ENCODE measurements at places on chromosomes 13 and 19.

- DNase-seq, result no peak
Observed at GRCh38 chr13:112969692-112970338, 801 bp downstream of the MCF2L start.

GRCh38 chr13:89925107-89925506 lies 1422.4 kb upstream of the MIR17HG start:
- DNase-seq, result peak; percentile 5

- peak; percentile 94 for DNase-seq
Observed at GRCh38 chr19:45354241-45354842, 13.8 kb downstream of the KLC3 start.

GRCh38 chr19:38650911-38651584 lies 3.6 kb downstream of the ACTN4 start:
- no peak for DNase-seq

DNA sequence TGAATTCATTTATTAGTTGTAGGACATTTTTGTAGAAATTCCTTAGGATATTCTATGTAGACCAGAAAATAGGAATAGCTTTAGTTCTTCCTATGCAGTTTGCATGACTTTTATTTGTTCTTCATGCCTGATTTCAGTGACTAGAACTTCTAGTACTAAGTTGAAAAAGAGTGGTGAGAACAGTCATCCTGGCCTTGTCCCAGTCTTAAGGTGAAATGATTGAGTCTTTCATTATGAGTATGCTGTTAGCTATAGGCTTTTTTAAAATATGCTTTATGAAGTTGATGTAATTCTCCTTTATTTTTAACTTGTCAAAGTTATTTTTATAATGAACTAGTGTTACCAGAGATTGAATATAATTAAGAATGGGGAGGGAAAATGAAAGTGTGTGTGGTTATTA lies 690.1 kb upstream of the KLHL1 start:
- no peak for DNase-seq

DNA sequence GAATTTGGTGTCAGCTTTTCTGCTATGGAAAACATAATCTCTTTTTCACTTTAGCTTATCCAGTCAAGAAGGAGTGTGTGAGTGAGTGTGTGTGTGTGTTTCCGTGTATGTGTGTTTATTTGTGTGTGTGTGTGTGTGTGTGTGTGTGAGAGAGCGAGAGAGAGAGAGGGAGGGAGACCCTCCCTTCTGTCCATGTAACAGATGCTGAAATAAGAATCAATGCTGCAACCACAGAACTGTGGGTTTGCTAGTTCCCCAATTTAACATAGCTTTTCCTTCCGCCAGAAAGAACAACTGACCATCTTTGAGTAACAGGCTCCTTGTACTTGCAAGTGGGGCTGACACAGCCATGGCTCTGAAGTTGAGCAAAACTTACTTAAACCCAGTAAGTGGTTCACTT lies 5.2 kb downstream of the LCP1 start:
- DNase-seq, result peak; percentile 72

- peak; percentile 68 for DNase-seq
Observed at GRCh38 chr19:51467864-51468544, 9.8 kb upstream of the SIGLEC8 start.

DNA sequence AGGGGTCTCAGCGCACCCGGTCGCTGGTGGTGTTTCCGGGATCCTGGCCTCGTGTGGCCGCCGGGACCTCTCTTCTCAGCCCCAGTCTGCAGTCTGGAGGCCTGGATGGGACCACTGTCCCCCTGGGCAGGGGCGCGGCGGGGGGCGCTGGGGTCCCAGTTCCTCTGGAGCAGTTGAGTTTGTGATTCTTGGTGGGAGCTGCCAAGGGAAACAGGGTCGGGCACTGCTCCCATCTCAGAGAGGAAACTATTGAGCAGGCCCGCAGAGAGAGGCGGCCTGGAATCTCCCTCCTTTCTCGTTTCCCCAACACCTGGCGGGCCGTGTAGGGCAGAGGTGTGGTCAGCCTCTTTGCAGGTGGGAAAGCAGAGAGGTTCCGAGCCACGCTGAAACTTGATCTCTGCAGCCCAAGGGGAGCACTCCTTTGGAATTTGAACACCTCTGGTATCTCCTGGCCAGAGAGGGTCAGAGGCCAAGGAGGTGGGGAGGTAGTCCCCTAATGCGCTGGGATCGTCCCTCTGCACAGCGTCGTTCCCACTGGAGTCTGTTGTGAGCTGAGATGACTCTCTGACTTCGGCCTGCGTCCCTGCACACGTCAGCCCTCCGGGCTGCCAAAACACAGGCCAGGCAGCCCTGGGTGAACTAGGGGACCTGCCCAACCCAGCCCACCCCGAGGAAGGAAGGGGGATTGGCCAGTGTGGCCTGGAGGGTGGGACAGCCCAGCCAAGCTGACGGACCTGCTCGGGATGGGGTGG lies 741 bp downstream of the PLEKHF1 start:
- DNase-seq, result no peak

DNA sequence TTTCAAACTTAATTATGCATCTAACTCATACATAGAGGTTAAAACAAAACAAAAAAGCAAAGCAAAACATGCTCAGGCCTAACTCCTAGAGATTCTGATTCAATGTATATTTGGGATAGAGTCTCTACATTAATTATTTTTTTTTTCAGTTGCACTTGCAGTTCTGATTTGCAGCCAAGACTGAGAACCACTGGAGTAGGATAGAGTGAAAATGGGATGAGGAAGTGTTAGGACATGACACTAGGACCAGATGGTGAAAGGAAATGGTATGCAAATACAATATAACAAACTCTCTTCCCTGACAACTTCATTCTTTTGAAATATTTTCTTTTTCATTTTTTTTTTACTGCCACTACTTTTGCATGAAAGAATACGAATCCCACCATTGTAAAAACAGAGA lies 1.8 kb downstream of the CCDC122 start:
- DNase-seq, result no peak

GRCh38 chr19:35903550-35904179 lies 1.3 kb downstream of the HCST start:
- DNase-seq, result peak; percentile 87

DNA sequence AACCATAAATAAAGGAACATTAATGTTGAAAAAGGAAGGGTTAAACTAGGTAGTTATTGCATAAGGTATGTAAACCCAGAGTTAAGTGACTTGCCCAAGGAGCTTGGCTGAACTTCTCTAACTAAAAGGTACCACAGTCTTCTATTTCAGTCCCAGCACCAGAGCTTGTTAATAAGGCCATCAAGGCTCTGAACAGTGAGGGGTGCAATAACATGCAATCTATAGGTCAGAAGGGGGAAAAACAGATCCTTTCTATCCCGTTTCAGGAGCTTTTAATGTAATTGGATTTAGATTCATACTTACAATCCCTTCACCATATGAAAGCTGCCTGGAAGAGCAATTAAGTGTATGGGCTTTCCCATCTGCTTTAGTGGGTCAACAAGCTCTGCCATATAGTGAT lies 441.5 kb upstream of the SPRY2 start:
- no peak for DNase-seq

- no peak for DNase-seq
Observed at GRCh38 chr19:33306853-33307792, 4.8 kb upstream of the CEBPA start.

GRCh38 chr19:2809387-2810140 lies 10.1 kb upstream of the ZNF554 start:
- no peak for DNase-seq

- no peak for DNase-seq
Observed at GRCh38 chr19:19276386-19276785, 3.3 kb upstream of the TM6SF2 start.

- peak; percentile 52 for DNase-seq
Observed at GRCh38 chr19:32464279-32464678, 58.7 kb downstream of the DPY19L3 start.

DNA sequence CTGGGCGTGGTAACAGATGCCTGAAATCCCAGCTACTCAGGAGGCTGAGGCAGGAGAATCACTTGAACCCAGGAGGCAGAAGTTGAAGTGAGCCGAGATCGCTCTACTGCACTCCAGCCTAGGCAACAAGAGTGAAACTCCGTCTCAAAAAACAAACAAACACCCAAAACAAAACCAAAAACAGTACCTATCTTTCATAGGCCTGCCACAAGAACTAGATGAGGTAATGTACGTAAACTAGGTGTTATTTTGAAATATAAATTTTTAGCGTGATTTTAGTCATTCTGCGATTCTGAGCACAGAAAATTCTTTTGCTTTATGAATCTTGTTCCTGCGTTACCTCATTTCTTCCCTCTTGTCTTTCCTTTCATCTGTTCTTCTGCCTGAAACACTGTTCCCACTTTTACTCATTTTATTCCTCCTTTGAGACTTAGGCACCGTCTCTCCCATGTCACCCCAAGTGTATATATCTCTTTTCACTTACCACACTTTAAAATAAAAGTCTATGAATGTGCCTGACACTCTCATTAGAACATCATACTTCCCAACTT lies 238.2 kb upstream of the HTR2A start:
- DNase-seq, result no peak

DNA sequence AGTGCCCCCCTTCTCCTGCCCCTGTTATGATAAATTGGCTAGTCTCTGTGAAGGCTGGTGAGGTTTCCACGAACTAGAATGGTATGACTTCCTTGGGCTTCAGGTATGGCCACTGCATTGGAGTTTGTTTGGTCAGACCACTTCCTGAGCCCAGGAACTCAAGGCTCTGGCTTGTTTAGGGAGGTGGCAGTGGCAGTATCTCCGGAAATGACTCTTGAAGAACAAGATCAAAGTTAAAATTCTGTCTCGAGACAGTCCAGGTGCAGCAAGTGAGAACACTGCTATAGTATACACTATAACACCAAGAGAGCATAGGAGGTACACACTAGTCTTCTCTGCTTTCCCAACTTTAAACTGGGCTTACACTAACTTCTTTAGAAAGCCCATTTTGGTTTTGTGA lies 309.1 kb downstream of the KLF12 start:
- no peak for DNase-seq

DNA sequence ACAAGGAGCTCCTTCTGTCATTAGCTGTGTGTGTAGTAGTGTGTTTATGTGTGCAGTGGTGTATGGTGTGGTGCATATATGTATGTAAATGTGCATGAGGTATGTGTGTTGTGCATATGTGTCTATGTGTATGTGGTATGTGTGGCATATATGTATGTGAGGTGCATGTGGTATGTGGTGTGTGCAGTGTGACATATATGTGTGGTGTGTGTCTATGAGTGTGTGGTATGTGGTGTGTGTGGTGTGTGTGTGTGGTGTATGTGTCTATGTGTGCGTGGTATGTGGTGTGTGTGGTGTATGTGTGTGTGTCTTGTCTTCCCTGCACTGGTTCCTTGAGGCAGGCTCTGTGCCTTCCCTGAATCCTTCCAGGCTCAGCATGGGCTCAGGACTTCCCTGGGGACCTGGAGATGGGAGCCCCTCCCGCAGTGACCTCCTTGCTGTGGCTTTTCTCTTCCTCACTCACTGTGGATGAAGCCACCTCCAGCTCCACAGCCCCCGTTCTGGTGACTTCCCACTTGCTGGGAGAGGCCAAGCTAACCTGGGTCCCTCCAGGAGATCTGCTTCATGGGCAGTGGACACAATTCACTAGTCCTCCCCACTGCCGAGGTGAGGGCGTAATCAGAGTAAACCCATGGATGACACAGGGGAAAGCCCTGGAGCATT lies 64.2 kb downstream of the CCDC70 start:
- DNase-seq, result no peak

- DNase-seq, result no peak
Observed at GRCh38 chr19:46785054-46785979, 3.1 kb downstream of the SLC1A5 start.

- no peak for DNase-seq
Observed at GRCh38 chr13:88345171-88345847, 674.1 kb downstream of the SLITRK5 start.

- DNase-seq, result no peak
Observed at GRCh38 chr13:28984825-28985224, 164.7 kb downstream of the MTUS2 start.

DNA sequence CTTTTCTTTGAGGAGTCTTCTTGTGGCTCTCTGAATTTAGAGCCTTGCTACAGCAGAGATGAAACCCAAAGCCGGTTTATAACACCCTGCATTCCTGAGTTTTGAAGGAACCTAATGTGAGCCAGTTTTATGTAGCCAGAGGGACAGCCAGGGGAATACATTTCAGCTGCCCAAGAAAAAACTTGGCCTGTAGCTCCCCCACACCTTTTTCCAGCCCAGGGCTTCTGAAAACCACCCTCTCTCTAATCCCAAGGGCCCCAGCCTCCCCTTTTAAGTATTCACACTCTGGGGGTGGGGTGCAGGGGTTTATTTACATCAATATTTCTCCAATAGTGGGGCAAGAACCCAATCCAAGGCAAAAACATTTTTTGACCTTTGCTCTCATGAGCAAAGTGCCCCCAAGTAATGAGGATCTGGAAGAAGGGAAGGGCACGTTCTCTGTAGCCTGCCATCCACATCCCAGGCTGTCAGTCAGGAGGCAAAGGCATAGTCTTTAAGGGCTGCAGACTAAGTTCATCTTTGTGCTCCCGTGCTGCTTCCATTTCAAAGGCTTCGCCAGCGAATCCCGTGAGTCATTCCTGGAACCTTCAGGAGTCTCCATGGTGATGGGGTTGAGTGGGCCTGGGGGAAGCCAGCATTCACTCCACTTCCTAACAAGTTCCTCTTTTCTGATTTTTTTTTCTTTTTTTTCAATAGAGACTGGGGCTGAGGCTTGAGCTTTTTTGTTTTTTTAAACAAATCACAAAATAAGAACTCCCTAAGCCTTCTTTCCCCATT lies 33.2 kb upstream of the MEDAG start:
- DNase-seq, result no peak

- DNase-seq, result no peak
Observed at GRCh38 chr13:21033212-21033840, 28.1 kb downstream of the LATS2 start.

DNA sequence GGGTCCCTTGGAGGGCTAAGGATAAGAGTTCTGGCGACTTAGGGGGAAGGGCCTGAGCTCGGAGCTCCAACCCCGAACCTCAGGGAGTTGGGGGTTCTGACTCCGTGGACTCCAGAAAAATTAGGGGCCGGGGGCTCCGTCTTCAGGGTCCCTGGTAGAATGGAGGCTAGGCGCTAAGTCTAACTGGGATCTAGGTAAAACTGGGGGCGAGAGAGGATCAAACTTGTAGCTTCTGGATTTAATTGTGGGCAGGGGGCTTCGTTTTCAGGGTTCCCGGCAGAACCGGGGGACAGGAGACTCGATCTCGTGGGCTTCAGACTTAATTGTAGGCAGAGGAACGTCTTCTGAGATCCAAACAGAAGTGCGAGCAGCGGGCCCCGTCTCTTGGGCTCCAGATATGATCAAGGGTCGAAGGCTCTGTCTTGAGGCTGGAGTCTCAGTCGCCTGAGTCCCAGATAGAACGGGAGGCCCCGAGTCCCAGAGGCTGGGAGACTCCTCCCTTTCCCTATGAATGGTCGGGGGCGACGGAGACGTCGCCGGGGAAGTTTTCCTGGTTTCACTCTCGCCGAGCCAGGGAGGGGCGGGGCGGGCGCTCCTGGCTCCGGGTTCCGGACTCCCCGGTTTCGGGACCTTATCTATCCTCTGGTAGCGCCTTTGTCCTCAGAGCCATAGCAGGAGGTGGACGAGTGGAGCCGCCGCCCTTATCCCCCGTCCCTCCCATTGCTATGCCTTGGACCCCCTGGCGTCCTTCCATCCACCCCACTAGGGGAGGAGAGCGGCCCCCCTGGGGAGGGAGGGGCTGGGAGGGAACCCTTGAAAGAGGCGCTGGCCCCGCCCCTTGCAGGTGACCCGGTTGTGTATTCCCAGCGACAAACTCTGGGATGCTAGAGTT lies 1.3 kb downstream of the NECTIN2 start:
- DNase-seq, result peak; percentile 22

Data from hematopoietic multipotent progenitor cell treated with erythropoietin and hydrocortisone succinate and interleukin-3 and kit ligand, for 8 days (in vitro differentiated cells).